ENCODE measurements at places on chromosomes 3 and 15. TPM values are rescaled to one million over a fixed set of nuclear protein-coding genes. Genes with fewer than 3 reads are reported as not detected.

SH3GL3 gene
- total RNA-seq: not detected

SAXO2 gene
- 0.17 TPM for total RNA-seq

GPX1 gene
- 439 TPM for total RNA-seq

CCR2 gene
- not detected for total RNA-seq

UCN2 gene
- total RNA-seq: not detected

RAB43 gene
- 116 TPM for total RNA-seq

CCR1 gene
- total RNA-seq: not detected

PSTPIP1 gene
- total RNA-seq: 0.51 TPM

FES gene
- total RNA-seq: 110 TPM

DNA sequence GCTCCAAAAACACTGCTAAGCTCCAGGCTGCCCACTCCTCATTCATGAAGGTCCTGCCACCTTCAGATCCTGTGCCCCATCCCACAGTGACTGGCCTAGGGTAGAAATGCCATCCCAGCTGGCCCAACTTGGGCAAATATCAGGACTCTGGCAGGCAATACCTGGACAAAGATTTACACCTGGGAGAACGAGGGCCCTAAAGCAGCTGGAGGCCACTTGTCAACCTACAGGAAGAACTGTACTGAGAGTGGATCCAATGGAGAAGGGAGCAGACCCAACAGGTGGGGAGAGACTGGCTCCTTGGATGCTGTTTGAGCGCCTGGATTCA lies 57.1 kb upstream of the GATA2 start:
- no peak for DNase-seq

GRCh38 chr15:98878862-98879261 lies 128.7 kb downstream of the PGPEP1L start:
- DNase-seq: no peak

DNA sequence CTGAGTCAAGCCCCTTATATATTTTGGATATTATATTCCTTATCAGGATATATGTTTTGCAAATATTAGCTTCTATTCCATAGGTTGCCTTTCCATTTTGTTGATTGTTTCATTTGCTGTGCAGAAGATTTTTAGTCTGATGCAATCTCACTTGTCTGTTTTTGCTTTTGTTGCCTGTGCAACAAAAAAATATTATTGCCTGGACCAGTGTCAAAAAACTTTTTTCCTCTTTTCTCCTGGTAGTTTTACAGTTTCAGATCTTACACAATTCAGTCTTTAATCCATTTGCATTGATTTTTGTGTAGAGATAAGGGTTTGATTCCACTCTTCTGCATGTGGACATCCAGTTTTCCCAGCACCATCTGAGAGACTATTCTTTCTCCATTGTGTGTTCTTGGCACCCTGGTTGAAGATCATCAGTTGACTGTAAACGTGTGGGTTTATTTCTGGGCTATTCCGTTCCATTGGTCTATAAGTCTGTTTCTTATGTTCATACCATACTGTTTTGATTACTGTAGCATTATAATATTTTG lies 228.9 kb upstream of the NR2E3 start:
- DNase-seq: no peak

- no peak for DNase-seq
Measured at GRCh38 chr3:157513585-157513984, 10.4 kb upstream of the VEPH1 start.

- no peak for DNase-seq
Measured at GRCh38 chr15:40461958-40462357, 8.8 kb upstream of the CHST14 start.

GRCh38 chr3:133491481-133492059 lies 81.9 kb upstream of the CDV3 start:
- DNase-seq: no peak

DNA sequence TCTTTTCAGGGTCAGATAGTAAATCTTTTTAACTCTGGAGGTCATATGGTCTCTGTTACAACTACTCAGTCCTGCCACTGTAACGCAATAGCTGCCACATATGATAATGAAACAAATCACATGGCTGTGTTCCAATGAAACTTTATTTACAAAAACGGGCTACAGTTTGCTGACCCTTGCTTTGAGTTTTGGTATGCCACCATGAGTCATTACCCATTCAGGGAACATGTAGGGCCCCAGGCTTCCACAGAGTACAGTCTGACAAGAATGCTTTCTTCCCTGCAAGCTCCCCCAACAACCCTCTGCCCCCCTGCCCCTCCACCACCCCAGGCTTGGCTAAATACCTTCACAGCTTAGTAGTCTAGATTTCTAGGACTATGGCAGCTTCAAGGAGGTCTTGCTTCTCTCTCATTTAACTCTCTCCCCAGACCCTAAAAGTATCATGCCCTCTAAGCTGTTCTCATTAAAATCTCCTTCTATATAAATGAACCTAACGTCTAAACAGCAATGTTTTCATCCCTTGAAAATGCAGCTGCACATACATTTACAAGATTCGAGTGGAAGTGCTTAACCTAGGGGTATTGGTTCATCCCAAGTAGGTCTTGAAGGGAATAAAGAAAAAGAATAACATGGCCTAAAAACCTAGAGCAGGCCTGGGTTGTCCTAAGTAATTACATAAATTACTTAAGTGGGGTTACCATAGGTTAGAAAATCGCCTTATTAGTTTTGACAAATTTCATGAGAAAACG lies 117.8 kb upstream of the PRICKLE2 start:
- DNase-seq: no peak

- DNase-seq: peak; percentile 85
Measured at GRCh38 chr3:99637368-99638111, 854 bp upstream of the COL8A1 start.

DNA sequence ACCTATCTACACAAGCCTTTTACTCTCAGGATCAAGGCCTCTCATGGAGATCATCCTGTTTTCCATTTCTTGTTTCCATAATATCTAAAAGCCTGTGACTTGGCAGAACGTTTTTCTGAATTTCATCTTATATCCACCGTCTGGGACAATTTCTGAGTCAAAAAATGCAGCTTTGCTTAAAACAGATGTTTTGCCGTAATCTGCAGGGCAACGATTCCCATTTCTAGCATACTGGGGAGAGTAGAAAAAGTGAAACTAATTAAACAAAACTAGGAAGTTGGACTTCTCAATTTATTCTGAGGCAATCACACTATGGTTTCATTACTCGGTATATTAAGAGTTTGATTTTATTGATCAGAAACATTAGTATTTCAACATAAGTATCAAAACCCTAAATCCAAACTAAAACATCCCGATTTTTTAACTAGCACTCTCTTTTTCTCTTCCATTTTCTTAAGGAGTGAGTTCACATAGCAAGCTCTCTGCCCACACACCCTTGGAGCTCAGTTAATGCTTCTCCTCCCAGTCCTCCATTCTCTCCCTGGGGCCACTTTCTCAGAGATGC lies 33.6 kb downstream of the SPATA12 start:
- no peak for DNase-seq

- no peak for DNase-seq
Measured at GRCh38 chr3:3149560-3149959, 22.8 kb downstream of the TRNT1 start.

DNA sequence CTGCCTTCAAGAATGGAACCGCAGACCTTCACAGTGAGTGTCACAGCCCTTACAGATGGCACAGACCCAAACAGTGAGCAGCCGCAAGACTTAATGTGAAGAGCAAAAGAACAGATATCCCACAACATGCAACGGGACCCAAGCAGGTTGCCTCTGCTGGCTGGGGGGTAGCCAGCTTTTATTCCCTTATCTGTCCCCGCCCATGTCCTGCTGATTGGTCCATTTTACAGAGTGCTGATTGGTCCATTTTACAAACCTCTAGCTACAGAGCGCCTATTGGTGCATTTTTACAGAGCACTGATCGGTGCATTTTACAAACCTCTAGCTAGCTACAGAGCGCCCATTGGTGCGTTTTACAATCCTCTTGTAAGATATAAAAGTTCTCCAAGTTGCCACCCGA lies 102.0 kb upstream of the IGF1R start:
- DNase-seq: no peak

DNA sequence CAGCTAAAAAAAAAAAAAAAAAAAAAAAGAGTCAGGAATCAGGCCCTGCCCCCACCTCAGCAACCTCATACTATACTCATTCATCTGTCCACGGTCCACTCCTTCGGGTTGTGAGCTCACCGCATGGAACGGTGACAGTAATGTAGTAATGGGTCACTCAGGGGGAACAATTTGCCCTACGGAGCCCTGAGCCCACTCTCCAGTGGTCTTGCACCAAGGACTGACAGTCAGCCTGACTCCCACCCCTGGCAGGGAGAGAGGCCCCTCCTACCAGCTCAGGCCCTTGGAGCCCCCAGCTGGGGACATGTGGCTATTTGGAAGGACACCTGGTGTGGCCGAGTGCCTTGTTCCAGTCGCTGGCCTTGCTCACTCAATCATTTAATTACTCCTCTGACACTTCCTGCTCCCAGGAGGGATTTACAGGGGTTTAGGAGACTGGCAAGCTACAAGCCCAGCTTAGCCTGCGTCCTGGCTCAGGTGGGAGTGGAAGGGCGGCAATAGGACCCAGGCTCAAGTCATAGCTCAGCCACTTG lies 19.9 kb upstream of the CACNA2D2 start:
- no peak for DNase-seq

DNA sequence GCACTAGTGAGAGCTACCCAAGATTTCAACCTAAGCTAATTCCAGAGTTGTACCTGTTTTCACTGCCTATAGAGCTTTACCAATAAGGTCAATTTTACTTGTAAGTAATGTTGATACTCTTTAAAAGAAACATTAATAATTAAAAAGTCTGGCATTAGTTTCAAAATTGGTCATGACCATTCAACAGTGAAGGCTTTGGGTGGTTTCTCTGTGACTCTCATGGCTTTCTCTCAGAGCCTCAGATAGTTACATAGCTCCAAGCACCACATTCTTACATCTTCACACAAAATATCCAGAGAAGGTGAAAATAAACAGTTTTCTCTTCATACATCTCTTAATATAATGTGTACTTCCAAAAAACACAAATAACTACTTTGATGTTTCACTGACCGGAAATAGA lies 61.5 kb upstream of the TCF12 start:
- DNase-seq: no peak

GRCh38 chr3:119524931-119525662 lies 26.8 kb downstream of the TIMMDC1 start:
- DNase-seq: peak; percentile 53

GRCh38 chr3:4675704-4676103 lies 182.6 kb downstream of the ITPR1 start:
- no peak for DNase-seq

DNA sequence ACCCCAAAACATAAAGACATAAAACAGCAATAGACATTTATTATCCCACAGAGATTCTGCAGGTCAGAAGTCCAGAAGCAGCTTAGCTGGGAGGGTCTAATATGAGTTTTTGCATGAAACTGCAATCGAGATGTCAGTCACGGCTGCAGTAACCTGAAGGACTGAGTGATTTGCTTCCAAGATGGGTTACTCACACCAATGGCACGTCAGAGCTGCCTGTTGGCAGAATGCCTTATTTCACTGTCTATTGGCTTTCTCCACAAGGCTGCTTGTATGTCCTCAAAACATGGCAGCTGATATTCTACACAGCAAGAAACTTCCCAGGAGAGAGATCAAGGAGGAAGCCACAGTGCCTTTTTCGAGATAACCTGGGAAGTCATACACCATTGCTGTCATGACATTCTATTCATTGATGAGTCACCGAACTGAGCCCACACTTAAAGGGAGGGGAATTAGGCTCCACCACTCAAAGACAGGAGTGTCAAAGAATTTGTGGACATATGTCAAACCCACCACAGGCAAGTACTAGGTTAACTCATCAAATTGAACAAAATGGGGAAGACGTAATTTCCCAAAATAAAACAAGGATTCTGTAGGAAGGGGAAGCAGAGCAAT lies 122.2 kb downstream of the SYNPR start:
- DNase-seq: no peak

DNA sequence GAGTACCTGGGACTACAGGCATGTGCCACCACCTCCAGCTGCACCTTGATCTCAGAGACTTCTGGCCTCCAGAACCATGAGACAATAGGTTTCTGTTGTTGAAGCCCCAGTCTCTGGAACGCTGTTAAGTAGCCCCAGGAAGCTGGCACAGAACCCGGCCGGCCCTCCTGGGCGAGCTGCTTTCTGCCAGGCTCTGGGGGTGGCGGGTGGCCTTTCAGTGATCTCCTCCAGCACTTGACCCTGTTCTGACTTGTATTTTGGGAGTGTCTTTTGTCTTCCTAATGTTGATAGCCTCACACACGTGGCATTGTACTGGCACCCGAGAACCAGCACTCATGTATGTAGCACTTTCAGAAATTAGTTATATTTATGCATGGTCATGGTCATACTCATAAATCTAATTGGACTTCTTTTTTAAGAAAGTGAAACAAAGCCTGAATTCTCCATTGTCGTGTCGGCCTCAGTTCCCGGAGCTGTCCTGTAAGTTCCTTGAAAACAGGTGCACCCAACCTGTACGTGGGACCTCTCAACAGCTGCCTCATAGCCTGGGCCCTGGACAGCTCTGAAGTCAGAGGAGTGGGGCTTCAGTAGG lies 74.0 kb downstream of the TFRC start:
- no peak for DNase-seq

- no peak for DNase-seq
Measured at GRCh38 chr15:75989045-75989444, 23.2 kb downstream of the NRG4 start.

- DNase-seq: peak; percentile 68
Measured at GRCh38 chr3:42300013-42300412, 34.0 kb upstream of the CCK start.

DNA sequence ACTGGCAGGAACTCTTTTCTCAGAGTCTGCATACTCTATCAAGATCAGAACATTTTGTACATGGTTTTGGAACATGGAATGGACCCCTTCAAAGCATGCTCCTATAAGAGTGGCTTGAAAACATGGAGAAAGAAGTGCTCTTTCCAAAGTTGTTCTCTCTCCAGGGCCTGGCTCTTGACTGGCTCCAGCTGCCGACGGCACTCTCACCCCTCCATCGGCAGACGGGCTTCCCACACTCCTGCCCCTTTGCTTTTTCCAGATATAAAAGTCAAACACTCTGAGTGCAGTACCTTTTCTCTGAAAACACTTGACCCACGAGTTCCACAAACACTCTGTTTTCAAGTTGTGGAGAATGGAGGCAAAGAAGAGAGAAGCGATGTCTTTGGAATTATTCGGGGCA lies 72.5 kb upstream of the ONECUT1 start:
- DNase-seq: no peak
